ENCODE measurements at places on chromosomes 13 and 19.

DNA sequence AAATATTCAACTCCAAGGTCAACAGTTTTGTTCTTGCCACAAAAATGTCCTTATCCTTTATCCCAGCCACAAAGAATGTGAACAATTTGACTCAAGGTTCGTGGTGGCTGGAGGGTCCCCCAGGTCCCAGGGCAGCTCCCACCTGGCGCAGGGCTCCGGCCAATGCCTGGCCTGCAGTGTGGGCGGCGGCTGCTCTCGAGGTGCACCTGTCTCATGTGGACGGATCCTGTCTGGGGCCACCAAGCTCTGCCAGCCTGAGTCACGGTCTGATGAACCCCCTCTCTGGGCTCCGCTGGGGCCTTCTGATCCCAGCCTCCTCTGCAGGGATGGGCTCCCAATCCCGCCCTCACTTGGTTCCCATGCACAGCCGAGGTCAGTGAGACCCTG is 49.4 kb downstream of the GAS6 start:
- DNase-seq: no peak

GRCh38 chr19:50496189-50497021 is 14.6 kb downstream of the JOSD2 start:
- DNase-seq: no peak

- no peak for DNase-seq
These were observed 60.2 kb downstream of the GSX1 start for GRCh38 chr13:27852491-27852890.

DNA sequence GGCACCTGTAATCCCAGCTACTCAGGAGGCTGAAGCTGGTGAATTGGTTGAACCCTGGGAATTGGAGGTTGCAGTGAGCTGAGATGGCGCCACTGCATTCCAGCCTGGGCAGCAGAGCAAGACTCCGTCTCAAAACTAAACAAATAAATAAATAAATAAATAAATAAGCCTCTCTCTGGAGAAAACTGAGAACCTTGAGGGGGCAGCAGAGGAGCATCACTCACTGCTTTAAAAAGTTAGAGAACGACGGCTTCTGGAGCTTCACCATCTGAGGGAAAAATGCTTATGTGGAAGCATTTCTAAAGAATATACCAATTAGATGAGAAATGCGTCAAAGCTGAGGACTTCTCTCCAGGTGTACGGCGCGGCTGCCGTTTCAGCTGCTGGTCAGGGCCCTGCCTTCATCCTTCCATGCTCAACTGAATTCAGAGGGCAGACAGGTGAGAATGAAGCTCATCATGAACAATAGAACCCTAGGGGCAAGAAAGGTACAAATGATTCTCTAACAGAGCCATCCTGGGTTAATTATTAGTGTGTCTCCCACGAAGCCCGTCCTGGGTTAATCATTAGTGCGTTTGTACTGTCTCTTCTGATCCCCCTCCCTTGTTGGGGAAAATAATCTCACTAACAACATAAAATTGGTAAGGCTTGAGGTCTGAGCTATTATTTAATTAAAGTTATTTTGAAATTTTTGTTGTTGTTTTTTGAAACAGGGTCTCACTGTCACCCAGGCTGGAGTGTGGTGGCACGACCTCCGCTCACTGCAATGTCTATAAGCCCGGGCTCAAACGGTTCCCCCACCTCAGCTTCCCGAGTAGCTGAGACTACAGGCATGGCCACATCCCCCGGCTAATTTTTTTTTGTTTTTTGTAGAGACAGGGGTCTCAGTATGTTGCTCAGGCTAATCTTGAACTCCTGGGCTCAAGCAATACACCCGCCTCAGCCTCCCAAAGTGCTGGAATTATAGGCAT is 80.1 kb downstream of the IPO5 start:
- DNase-seq: no peak

DNA sequence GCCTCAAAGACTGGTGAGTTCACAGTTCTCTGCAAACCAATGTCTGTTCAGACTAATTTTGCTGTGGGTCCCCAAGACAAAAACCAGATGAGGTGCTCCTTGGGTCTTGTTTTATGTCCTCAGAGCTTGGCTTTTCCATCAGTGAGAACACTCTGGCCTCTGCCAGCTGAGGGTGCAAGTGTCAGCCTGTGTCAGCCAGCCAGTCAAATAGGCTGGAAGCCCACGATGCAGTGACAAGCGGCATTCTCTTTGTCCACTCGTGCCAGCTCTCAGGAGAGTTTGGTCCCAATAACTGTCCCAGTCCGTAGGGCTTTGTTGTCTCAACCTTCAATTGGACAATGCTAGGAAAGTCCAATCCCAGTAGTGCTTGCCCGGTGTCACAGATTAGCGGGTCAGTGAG is 9.4 kb upstream of the AKT2 start:
- no peak for DNase-seq

- DNase-seq: no peak
These were observed 17.4 kb upstream of the IRS2 start for GRCh38 chr13:109803825-109804224.

- DNase-seq: no peak
These were observed 40.5 kb downstream of the FAM124A start for GRCh38 chr13:51262501-51263211.

DNA sequence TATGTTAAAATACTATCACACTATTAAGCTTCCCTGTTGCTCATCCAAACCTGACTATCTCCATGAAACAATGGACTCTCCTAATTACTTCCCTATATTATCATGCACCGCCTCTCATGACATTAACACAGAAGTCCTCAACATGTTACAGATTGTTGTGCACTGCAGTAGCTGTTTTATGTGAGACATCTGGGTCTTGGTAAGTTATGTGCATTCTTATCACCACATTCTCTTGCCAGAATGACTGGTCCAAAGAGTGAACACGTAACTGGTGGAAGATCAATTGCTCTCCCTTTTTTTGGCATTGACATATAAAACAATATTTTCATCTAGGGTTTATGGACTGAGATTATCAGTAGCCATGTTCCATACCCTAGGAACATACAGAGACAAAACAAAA is 59.4 kb downstream of the POSTN start:
- no peak for DNase-seq

DNA sequence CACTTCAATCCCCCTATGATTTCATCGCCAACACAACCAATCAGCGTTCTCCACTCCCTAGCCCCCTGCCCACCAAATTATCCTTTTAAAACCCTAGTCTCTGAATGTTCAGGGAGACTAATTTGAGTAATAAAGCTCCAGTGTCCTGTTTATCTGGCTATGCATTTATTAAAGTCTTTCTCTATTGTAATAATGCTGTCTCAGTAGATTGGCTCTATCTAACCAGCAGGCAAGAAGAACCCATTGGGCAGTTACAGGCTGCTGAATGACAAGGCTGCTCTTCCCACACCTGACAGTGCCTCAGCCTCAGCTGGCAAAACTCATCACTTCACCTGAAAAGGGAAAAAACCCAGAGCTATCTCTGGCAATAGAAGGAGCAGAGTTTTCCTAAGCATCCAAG is 20.2 kb upstream of the CHST8 start:
- no peak for DNase-seq

DNA sequence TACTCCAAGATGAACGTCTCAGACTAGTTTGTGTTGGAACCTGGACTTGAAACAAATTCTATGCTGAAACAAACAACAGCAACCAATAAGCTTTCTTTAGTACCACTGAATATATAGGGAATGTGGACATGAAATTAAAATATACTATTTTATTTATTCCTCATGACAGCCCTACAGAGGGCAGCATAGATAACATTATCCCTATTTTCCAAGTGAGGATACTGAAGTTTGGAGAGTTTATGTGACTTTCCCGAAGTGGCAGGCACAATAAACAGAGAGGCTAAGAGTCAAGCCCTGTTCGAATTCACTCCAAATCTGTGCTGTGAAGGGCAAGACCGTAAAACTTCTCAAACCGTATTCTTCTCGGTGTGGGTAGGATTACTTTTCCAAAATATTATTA is 509.9 kb upstream of the GPC6 start:
- DNase-seq: no peak

DNA sequence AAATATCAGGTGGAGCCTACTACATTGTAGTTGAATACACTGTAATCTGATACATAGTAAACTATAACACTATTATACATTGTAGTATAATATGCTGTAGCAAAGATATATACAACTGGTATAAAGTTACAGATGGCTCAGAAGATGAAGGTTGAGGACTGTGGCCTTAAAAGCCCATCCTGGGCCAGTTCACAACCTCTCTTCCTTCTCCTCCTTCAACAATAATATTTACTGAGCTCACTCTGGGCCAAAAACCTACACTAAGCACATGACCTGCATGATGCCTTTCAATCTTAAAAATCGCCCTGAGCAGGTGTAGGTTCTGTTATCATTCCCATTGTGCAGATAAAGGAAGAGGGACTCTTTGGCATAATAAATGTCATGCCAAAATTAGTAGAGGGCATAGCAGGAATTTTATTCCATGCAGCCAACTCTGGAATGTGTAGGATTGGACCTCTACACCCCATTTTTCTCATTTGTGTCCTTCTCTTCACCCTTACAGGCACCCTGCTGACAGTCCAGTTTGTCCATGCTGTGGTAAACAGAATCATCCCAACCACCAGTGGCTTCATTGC is 14.6 kb upstream of the SIN3B start:
- DNase-seq: no peak

- no peak for DNase-seq
These were observed 43.6 kb upstream of the WASF3 start for GRCh38 chr13:26513931-26514330.

- no peak for DNase-seq
These were observed 28.5 kb downstream of the MED4 start for GRCh38 chr13:48066310-48066989.

DNA sequence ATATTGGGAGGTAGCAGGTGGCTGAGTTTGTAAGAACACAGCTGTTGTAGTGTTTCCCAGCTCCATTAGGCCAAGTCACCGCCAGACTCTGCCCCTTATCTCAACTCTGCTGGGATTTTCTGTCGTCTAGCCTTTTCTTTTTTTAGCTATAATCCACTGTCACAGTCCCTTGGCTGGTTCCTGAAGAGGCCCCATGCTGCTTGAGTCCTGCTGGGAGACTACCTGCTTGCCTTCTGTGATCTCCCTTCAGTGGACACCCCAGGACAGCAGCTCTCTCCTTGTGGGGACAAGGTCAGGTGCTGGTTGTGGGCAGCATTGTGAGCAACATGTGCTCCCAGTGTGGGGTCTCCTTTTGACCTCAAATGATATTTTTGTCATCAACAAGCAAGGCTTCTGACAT is 195.0 kb upstream of the ATXN8OS start:
- no peak for DNase-seq

- DNase-seq: no peak
These were observed 65.1 kb downstream of the FLT1 start for GRCh38 chr13:28429685-28430290.

DNA sequence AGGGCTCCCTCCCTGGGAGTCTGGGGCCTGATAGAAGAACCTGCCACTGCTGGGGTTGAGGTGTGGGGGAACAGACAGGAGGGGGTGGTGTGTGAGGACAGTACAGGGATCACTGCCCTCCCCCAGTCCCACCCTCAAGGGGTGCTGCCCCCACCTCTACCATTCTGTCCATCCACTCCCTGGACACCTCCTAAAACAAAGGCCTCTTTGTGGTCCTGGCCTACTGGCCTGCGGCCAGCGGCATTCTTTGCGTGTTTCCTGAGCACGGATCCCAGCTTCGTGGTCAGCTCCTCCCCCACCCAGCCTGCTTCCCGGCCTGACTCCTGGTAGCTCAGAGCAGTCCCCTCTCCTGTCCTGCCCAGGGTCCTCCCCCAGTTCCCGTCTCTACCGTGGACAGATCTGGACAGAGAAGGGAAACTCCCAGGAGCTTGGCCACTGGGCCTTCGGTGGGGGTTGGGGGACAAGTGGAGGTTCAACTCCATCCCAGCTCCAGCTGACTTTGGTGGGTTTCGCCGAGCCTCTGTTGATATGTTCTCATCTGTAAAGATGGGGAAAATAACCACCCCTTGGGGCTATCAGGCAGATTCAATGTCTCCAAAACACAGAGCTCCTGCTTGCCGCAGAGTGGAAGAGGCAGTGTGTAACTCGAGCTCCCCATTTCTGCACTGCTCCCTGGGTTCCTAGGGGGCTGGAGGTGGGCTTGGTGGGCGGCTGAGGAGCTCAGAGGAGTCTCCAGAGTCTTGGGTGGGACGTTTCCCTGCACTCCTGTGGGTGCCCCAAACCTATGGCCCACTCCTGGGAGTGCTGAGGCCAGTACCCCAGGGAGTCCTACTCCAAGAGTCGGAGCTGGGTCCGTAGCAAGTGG is 48.7 kb downstream of the LYL1 start:
- no peak for DNase-seq

DNA sequence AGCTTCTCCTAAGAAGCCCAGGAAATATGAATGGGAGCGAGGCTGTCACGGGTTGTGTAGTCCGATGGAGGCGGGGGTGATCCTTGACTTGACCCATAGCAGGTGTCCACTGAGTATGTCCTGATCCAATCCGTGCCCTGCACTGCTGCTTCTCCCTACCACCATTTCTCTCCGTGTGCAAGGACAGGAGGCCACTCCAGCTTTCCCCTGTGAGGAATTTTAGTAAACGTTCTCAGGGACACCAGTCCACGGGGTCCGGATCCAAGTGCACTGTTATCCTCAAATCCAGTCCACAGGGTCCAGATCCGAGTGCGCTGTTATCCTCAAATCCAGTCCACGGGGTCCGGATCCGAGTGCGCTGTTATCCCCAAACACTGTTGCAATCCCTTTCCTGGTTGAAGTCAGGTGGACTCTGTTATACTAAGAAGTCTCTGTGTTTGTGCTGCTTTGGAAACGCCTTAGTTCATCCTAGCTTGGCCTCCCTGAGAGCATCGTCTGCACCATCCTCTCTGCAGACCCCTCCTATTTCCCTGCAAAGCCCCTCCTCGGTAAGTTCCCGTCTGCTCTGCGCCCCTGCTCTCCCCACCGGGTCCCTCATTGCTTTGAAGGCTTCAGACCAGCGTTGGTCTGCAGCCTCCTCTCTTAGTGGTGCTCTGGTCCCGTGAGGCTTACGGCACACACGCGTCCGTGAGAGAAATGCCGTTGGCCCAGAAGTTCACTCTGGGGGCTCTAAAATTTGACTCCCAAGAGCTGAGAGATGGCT is 303.5 kb downstream of the TEX29 start:
- no peak for DNase-seq
